ENCODE measurements at places on chromosomes 5 and 9.

DNA sequence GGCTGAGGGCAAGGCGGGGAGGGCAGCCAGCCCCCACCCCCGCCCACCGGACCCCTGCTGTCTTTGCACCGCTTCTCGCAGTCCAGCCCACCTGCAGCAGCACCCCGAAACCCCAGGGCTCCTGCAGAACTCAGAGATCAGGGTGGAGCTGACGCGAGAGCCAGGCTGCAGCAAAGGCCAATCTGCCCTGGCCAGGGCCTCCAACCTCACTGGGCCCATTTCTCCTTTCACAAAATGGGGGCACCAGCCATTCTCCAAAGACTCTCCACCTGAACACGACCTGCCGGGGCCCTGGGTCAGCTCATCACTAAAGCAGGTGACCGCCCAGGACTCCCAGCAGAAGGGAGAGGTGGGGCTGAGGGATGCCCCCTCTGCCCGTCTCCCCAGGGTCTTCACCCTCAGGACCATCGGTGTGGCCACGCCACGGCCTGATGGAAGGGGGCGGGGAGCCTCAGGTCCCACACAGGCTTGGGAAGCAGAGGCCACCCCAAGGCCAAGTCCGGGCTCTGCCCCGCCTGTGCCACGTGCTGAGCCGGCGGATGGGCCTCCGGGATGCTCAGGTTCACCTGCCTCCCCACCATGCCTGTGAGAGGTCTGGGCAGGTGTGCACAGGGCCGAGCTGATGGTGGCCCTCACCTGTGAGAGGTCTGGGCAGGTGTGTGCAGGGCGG lies 13.1 kb downstream of the NACC2 start:
- no peak for DNase-seq

GRCh38 chr5:37606632-37607248 lies 227.6 kb downstream of the WDR70 start:
- DNase-seq = no peak

- DNase-seq = no peak
Observed at GRCh38 chr9:106753155-106753671, 109.8 kb upstream of the ZNF462 start.

GRCh38 chr5:146052780-146053179 lies 52.6 kb downstream of the PLAC8L1 start:
- DNase-seq = no peak
